ENCODE measurements at places on chromosomes 4 and X.

DNA sequence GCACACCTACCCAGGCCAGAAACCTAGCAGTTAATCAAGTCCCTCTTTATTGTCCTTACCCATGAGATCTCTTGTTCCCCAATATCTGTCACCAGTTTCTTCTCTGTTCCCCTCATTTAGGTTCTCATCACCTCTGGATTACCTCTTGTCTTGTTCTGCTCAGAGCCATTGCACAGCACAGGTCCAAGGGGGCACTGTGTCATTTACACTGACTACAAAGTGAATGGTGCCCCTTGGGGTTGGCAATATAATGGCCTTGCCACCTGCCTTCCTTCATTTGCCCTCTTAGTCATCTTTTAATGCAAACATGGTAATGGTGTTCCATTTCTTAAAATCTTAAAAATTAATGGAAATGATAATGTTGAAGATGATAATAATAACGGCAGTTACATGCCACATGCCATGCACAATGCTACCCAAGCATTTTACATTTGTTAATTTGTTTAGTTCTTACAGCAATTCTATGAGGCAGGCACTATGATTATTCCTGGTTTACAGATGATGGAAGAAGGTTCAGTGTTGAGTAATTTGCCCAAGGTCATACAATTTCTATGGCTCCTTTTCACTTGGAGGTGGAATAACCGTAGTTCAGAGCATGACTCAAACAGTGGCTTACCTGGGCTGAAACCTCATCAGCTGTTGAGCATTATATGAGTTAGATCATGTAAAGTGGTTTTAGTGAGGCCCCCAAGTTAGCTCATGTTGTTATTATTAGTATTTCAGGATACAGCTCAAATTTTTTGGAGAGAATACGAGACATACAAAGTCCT, 117.9 kb downstream of the RASL11B start:
- no peak for DNase-seq

- DNase-seq: no peak
Observed at GRCh38 chrX:93422693-93423092, 250.7 kb downstream of the NAP1L3 start.

DNA sequence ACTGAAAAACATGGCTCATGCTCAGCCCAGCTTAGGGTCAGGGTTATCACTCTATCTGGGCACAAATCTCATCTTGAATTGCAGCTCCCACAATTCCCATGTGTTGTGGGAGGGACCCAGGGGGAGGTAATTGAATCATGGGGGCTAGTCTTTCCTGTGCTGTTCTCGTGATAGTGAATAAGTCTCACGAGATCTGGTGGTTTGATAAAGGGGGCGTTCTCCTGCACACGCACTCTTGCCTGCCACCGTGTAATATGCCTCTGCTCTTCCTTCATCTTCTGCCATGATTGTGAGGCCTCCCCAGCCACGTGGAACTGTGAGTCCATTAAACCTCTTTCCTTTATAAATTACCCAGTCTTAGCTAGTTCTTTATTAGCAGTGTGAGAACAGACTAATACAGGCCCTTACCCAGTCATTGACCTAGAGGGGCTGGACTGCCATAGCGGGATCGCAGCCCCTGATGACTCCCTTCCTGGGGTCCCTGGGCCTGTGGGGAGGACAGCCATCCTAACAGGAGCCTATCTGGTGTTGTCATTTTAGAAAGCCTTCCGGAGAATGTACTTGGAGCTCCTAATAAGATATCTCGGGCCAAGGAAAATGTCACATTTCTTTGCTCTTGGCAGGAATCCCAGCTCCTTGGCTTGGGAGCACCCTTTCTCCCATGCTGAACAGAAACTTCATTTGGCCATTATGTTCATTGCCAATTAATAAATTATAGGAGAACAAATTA, 112.6 kb downstream of the PHKA2 start:
- DNase-seq: no peak

DNA sequence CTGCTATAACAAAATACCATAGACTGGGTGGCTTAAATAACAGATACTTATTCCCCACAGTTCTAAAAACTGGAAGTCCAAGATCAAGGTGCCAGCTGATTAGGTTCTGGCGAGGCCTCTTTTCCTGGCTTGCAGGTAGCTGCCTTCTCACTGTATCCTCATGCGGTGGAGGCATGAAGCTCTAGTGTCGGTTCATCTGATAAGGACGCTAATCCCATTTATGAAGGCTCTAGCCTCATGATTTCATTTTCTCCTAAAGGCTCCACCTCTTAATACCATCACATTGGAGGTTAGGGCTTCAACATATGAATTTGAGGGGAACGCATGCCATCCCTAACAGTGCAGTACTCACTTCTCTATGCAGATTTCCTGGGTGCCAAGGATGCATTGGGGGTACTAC, 57.9 kb upstream of the STIM2 start:
- no peak for DNase-seq

- DNase-seq: no peak
Observed at GRCh38 chr4:125522588-125522987, 207.8 kb downstream of the FAT4 start.

DNA sequence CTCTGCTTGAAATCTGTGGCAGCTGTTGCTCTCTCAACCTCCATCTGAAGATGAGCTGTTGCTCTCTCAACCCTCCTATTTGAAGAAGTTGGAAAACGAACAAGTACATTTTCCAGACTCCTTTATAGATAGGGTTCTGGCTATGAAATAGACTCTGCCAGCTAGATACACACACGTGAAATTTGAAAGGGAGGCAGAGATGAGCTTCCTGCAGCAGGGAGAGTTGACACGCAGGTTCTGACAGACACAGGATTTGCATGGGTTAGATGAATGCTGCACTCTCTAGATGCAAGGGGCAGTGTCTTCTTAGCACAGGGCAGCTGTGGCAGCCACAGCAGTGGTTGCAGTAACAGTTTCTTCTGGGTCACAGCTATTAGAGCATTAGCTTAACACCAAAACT, 8.0 kb upstream of the PYURF start:
- no peak for DNase-seq

GRCh38 chrX:103556963-103557612, 28.2 kb upstream of the TCEAL4 start:
- no peak for DNase-seq

DNA sequence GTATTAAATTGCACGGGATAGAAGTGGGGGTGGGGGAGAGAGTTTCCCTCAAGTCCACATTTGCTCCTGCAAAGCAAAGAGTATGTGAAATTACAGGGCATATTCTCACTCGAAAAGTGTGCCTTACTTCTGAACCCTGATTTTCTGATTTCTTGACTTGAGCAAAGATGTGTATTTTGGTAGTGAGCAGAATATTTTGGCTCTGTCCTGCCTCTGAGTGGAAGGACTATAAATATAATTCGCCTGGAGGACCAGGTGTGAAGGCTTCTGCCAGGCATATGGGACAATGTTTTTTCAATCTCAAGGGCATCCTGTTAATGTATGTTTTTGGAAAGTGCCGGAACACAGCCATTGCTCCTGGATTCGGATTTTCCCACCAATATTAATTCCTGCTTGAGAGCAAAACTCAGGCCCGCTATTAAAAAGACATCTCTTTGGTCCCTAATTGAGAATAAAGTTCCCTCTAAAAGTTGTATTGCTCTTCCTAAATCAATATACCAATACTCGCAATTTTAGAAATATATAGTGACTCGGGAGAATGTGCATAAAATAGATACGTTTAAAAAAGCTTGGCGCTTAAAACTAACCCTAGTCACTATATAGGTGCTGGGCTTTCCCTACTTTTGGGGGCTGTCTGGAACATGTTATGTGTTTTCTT, 15.3 kb upstream of the PITX2 start:
- DNase-seq: no peak

- DNase-seq: no peak
Observed at GRCh38 chrX:10296576-10296975, 139.8 kb downstream of the CLCN4 start.
